ENCODE measurements at places on chromosomes 3 and 15.
A peak's percentile ranks its signal among the peaks of the same experiment; 100 is the strongest.

DNA sequence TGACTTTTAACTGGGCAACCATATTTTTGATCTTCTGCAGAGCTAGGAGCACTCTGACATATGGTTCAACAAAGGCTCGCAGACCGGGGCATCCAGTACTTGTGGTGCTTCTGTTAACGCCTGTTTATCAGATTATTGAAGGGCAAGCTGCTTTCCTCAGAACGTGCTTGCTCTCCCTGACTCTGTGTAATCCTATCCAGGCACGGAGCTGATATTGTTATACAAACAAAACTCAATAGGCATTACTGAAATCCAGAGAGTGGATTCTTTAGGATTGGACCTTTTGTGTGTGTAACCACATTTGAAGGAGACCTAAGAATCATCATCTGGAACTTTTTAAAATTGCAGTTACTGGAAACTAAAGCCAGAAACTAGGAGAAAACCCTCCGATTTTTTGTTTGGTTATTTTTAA is 246.5 kb downstream of the PTPRG start:
- no peak for DNase-seq

GRCh38 chr3:4475804-4476203 is 8.7 kb upstream of the SUMF1 start:
- no peak for DNase-seq

DNA sequence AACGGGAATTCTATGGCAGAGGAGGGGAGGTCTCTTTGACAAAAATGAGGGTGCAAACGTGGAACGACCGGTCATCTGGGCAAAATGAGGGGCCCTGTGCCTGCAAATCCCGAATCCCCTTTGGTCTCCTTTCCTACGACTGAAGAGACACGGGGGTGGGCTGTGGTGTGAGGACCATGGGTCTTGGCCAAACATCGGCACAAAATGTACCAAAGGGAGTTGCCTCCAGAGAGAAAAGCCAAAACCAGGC is 498 bp downstream of the ZNF280D start:
- no peak for DNase-seq

GRCh38 chr3:188524052-188524451 is 370.1 kb downstream of the LPP start:
- no peak for DNase-seq

GRCh38 chr3:47664519-47664918 is 85.9 kb upstream of the CSPG5 start:
- DNase-seq, result no peak

GRCh38 chr3:123632161-123632655 is 47.4 kb upstream of the HACD2 start:
- DNase-seq, result no peak

DNA sequence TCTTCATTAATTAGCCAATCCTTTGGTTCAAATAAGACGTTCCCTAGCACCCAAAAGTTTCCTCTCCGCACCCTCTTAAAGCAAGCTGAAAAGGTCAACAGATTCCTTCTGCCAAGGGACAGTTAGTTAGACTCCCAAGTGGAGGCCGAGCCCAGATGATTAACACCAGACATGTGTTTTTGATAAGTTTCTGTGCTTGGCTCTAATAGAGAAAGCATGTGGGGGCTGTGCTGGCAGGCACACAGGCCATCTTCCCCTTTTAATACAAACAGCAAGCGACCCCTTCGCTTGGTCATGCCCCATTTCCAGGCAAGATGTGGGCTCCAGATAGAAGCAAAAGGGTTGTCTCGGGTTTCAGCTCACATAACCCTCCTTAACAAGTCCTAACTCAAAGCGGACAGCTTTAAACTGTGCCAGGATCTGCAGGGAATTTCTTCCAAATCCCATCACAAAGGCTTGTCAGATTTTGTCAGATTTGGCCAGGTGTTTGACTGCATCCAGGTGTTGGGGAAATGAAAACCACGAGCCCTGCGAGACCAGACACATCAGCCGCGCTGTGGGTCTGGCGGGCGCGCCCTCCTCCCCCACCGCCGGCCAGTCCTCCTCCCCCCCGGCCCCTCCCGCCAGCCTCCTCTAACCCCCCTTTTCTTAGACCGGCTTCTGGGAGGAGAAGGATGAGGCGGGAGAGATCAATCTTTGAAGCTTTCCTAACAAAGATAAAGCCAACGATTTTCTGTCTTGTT is 3.3 kb downstream of the HES1 start:
- no peak for DNase-seq

- DNase-seq, result no peak
Measured at GRCh38 chr15:49088996-49089395, 42.8 kb upstream of the SECISBP2L start.

GRCh38 chr3:151230646-151231045 is 27.6 kb upstream of the GPR171 start:
- no peak for DNase-seq

GRCh38 chr3:157872902-157873301 is 233.3 kb downstream of the SHOX2 start:
- DNase-seq, result no peak

- no peak for DNase-seq
Measured at GRCh38 chr3:121545049-121545573, 677 bp downstream of the POLQ start.

GRCh38 chr3:125043599-125044151 is 12.1 kb downstream of the HEG1 start:
- no peak for DNase-seq

DNA sequence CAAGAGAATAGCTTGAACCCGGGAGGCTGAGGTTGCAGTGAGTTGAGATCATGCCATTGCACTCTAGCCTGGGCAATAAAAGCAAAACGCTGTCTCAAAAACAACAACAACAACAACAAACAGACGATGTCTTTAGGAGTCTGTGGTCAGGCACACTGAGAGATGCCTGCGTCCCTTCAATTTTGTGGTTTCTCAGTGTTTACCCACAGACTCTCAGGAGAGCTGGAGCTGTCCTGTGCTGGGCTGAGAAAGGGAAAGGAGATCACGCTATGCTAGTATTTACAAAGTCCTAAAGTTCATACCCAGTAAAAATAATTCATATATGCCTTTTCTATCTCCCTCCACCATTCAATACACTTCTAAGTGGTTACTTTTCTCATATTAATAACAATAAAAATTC is 6.3 kb downstream of the LAMP3 start:
- no peak for DNase-seq

- no peak for DNase-seq
Measured at GRCh38 chr3:115321400-115321805, 174.3 kb upstream of the ZBTB20 start.

DNA sequence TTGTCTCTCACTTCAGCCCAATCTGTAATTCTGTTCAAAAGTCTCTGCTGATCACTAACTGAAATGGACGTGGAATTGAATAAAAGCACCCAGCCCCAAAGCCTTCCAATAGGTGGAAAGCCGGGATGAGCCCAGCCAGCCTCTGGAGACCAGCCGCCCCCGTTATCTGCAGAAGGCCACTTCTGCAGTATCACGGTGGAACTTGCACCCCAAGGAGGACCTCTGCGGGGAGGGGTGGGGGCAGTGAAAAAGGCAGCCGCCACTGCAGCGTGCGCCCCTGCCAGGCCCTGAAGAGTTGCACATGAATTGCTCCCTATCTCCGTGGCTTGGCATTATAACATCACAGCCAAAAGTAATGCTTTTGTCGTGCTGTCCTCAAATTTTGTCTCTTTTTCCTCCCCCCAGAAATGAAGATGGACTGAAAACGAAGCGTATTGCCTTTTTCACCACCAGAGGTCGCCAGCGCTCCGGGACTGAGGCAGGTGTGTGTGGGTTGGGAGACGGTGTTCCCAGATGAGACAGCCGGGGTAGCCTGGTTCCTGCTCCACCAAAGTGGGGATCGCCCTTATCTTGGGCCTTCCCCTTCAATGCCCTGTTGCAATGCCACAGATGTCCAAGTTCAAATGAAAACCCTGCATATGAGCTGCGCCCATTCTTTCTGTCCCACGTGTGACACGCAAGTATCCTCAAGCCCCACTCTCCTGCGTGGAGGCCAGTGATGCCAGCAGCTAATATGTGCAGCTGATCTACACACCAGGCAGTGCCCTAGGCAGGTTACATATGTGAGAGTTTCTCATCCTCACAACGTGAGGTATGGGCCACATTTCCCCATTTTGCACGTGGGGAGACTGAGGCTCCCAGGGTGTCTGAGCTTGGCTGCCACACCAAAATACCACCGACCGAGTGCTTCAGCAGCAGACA is 96.0 kb downstream of the LRRK1 start:
- DNase-seq, result peak; percentile 33

GRCh38 chr3:9192248-9193025 is 57.0 kb downstream of the SRGAP3 start:
- DNase-seq, result no peak

GRCh38 chr3:113654310-113654709 is 42.1 kb downstream of the USF3 start:
- DNase-seq, result no peak

DNA sequence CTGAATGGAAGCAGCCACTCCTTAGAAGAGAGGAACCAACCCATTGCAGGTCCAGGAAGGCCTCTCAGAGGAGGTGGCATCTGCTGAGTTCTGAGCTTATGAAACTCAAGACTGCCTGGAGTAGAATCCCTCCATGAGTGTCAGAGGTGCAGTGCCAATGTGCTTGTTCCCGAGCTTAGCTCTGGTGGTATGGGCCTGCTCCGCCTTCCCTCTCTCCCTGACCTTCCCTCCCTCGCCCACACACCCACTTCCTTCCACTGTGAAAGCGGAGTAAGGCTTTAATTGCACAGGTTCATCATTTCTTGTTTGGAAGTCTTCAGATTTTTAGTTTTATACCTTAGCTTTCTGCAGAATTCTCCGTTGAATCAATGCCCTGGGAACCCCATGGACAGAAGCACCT is 208.0 kb upstream of the BHLHE40 start:
- no peak for DNase-seq

GRCh38 chr3:38581774-38582173 is 67.7 kb downstream of the SCN5A start:
- DNase-seq, result no peak

DNA sequence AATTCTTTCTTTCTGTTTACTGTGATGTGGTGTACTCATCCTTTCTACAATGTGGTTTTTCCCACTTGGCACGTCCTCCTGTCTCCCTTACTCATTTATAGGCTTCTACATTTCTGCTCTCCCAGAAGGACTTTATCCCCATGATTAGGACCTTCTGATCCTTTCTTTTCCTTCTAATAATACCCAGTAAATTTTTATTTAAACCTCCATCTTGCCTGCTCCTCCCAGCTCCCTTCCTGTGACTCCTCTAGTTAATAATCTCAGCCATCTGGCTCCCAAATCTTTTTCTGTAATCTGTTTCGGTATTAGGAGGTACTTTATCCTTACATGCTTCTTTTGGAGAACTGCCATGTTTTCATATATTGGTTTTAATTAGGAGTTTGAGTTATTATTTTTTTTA is 11.2 kb upstream of the P2RY1 start:
- DNase-seq, result no peak

GRCh38 chr3:11784971-11785377 is 61.7 kb downstream of the TAMM41 start:
- no peak for DNase-seq

DNA sequence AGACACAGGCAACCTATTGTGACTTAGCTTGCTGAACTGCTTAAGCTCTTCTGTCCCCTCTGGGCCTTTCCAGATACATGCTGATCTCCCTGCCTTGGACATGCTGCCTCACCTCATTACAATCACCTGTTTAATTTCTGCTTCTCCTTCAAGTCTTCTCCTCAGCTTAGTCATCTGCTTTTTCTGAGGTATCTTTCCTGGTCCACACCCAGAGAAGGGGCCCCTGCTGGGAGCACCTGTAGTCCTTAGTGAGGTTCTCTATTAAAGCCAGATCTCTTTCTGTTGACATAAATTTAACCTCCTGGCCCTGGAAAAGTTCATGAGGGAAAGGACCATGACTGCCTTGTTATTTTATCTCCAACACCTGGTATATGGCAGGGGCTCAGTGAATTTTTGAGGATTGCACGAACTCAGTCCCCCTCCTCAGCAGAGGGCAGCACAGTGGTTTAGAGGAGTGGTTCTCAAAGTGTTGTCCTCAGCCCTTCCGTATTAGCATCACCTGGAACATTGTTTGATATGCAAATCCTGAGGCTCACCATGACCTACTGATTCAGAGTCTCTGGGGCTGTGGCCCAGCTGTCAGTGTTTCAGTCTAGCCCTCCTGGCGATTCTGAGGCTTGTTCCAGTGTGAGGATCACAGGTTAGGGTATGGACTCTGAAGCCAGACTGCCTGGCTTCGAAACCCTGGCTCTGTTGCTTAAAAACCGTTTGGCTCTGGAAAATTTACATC is 12.7 kb downstream of the COL6A6 start:
- DNase-seq, result no peak

DNA sequence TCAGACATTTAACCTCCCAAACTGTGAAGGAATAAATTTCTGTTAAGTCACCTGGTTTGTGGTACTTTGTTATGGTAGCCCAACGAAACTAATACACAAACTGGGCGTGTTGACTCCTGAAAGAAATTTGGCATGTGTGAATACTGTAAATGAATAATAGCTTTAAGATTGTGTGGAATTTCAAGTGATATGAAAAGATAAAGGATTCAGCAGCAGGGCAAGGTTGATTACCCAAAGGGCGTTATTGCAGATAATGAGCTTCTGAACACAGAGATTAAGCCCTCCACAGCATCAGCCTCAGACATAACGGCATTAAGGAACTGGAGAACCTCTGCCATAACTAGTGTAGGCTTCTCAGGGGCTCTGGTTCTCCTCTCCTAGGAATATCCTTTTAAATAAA is 451.5 kb upstream of the NECTIN3 start:
- no peak for DNase-seq

- DNase-seq, result no peak
Measured at GRCh38 chr15:47682661-47683060, 34.6 kb upstream of the SEMA6D start.

DNA sequence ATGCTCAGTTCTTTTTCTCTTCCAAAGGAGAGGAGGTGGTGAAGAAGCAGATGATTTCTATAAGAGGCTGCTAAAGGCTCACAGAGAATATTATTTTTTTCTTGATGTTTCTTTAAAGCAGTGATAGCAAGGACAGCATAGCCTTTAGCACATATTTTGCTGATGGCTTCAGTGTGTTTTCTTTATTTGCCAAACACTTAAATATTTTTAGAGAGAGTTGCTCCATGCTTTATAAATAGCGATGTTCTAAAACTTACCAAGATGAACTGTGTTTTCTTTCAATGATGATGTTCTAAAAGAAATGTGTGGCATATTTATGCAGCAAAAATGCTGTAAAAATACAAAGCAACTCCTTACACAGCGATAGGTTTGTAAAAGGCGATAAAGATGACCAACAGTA is 11.8 kb upstream of the KCNAB1 start:
- DNase-seq, result no peak

- no peak for DNase-seq
Measured at GRCh38 chr15:71542836-71543235, 267.5 kb upstream of the NR2E3 start.

DNA sequence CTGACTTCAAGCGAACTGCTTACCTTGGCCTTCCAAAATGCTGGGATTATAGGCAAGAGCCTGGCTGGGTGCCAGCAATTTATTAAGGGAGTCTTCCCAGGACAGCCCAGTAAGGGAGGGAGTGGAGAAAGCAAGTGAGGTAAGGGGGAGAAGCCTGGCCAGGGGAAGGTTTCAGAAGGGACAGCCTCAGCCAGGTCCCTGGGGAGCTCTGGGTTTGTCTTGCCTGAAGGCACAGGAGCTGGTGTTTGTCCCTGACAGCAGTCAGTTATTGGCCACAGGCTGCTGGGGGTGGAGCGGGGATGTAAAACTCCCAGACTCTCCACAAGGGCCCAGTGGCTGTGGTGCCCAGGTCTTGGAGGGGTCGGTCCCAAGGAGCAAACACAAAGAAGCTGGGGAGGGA is 33.0 kb upstream of the CDCP1 start:
- no peak for DNase-seq

Data from activated T-helper 1 cell treated with Interleukin-2 at 50 U/mL for 16 hours (primary cell).